A549 treated with GW870086 at 1 μM for 4 hours (cell line): ENCODE measurements at places on chromosomes 3 and 15. TPM values are rescaled to one million over a fixed set of nuclear protein-coding genes. Genes with fewer than 3 reads are reported as not detected.

ARID3B gene
- total RNA-seq, result 2.0 to 3.7 TPM (median 3.0 TPM) in 5 replicates

STRIT1 gene
- not detected in 5 replicates for total RNA-seq

PCBP4 gene
- total RNA-seq, result 10.2 to 14.0 TPM (median 12.7 TPM) in 5 replicates

CACNA1D gene
- 0.61 to 1.2 TPM (median 0.85 TPM) in 5 replicates for total RNA-seq

ZCWPW2 gene
- total RNA-seq, result not detected in 5 replicates

C3orf20 gene
- total RNA-seq, result 0.05 TPM in 1 of 5 replicates, not detected in the others

ZNF620 gene
- 1.0 to 2.0 TPM (median 1.4 TPM) in 5 replicates for total RNA-seq

MANF gene
- total RNA-seq, result 89.6 to 118 TPM (median 111 TPM) in 5 replicates

ANKRD63 gene
- total RNA-seq, result 0.25 to 0.41 TPM (median 0.37 TPM) in 5 replicates
